ENCODE measurements at places on chromosomes 6 and 20.

DNA sequence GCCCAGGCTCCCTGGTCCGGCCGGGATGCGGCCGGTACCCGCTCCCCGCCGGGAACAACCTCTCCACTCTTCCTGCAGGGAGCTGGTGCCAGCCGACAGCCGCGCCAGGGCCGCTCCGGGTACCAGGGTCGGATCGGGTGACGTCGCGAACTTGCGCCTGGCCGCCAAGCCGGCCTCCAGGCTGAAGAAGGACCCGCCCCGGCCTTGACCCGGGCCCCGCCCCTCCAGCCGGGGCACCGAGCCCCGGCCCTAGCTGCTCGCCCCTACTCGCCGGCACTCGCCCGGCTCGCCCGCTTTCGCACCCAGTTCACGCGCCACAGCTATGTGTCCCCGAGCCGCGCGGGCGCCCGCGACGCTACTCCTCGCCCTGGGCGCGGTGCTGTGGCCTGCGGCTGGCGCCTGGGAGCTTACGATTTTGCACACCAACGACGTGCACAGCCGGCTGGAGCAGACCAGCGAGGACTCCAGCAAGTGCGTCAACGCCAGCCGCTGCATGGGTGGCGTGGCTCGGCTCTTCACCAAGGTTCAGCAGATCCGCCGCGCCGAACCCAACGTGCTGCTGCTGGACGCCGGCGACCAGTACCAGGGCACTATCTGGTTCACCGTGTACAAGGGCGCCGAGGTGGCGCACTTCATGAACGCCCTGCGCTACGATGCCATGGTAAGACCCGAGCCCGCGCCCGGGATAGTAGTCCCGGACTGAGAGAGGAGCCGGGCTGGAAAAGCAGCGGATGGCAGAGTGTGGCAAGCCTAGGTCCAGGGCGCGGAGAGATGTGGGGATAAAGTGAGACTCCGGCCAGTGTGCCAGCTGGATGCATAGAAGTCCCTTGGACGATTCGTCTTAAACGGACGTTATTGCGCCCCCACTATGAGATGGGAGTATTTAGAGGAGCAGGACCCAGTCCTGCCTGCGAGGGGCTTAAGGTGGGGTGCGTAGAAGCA is at the start of gene NT5E:
Gene NT5E, plus strand, starts transcription at position 266 of the 942 bp plus-strand sequence. Its CDS starts 57 bp downstream, at position 323.
- no peak for DNase-seq

- DNase-seq, result no peak
Observed at GRCh38 chr6:111032484-111033140, 50.8 kb downstream of the RPF2 start.

DNA sequence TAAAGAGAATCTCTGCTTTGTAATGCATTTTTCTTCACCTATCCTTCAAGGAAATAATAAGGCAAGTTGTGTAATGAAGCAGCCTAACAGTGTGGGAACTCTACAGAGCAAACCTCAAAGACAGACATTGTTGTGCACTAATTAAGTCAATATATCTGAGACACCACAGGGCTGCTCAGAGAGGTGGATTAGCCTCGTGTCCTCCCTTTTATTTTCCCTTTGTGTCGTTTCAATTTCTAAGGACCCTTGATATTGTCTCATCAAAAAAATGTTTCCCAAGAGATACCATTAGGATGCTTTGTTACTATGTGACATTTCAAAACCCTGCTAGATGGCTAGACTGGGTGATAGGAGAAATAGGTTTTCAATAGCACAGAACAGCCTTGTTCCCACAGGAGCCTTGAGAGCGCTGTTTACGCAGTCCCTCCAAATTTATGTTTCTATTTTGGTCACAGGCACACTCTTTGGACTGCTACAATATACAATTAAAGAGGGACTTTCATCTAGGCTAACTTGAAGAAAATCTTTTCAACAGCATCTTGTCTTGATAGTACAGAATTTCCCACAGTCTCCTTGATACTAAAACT is 23.1 kb downstream of the UBE3D start:
- no peak for DNase-seq

- no peak for DNase-seq
Observed at GRCh38 chr6:120116343-120116742, 766.8 kb upstream of the MAN1A1 start.

GRCh38 chr20:44461803-44462174 is 13.9 kb upstream of the TTPAL start:
- DNase-seq, result no peak

DNA sequence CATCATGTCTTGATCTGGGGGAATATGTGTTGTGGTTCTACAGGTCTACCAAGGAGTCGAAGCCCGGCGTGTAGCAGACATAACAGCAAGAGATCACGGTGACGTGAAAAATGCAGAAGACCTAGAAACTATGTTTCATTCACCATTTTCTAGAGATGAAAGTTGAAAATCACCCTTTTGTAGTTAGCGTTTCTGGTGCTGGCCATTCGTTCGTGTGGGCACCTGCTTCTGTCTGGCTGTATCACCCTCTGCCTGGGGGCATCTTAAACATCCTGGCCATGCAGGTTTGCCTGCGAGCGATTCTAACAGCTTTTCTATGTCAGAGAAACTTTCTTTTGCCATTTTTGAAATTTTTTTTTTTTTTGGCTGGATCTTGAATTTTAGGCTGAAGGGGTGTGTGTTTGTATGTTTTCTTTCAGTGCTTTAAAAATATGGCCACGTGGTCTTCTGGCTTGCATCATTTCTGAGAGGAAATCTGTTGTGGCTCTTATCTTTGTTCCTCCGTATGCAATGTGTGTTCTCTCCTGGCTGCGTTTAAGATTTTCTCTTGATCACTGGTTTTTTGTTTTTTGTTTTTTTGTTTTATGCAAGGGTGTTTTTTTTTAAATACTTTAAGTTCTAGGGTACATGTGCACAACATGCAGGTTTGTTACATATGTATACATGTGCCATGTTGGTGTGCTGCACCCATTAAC is 226.7 kb downstream of the CDH4 start:
- no peak for DNase-seq

- DNase-seq, result no peak
Observed at GRCh38 chr6:136609873-136610706, 59.9 kb upstream of the MAP7 start.

GRCh38 chr6:19329078-19329477 is 508.1 kb upstream of the ID4 start:
- no peak for DNase-seq

- no peak for DNase-seq
Observed at GRCh38 chr6:38631186-38631783, 8.4 kb downstream of the BTBD9 start.

DNA sequence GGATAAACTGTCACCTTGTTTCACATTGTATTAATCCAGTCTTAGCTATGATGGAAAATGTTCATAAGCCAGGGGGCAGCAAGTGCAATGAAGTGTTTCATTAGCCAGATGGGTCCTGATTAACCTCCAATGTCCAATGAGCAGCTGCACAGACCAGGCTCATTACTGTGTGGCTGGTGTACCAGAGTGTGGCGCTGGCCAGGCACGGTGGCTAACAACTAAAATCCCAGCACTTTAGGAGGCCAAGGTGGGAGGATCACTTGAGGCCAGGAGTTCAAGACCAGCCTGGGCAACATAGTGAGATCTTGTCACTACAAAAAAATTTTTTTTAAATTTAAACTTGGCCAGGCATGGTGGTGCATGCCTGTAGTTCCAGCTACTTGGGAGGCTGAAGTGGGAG is 201.7 kb upstream of the FOXQ1 start:
- DNase-seq, result no peak

GRCh38 chr6:18596531-18596835 is 209.3 kb downstream of the RNF144B start:
- no peak for DNase-seq

- no peak for DNase-seq
Observed at GRCh38 chr6:168182908-168183612, 104.0 kb upstream of the FRMD1 start.

DNA sequence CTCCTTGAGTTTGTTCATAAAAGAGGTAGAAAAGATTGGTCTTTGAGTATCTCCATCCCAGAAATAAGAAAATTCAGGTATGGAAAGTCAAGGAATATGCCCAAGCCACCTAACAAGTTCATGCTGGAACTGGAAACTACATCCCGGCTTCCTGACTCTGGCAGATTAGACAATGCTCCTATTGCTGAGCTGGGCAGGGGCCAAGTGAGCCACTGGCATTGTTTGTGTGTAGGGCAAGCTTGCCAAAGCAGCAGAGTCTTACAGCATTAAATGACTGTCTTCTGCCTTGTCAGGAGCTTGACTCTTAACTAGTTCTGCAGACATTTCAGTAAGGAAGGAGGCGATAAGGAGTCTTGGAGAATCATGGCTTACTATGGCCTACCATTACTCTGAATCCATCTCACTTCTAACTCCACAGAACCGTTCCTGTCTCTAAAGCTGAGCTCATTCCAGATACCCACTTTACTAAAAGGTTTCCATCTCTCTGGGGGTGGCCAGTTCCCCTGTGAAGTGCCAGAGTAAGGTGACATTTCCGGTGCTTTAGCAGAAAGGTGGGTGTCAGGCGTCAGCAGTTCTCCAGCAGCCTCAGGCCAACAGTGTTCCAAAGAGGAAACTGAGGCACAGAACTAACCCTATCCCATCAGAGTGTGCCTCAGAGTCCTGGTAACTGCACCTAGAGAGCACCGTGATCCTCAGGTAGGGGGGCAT is 30.1 kb downstream of the PRDM1 start:
- no peak for DNase-seq

DNA sequence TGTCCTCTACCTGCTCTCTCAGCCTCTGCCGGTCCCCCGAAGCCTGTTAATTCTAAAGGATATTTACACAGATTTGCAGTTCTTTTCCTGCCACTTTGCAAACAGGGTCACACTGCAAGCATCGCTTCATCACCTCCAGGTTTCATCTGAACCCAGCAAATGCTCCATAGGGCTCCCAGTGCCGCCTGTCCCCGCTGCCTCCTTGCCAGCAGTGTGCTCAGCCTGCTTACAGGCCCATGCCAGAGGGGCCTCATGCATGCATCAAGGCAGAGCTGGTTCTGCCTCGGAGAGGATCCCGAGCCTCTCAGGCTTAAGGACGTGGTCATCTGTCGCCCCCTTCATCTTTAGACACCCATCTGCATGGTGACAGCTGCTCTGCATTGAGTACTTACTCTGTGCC is 10.5 kb downstream of the SIRPA start:
- no peak for DNase-seq

DNA sequence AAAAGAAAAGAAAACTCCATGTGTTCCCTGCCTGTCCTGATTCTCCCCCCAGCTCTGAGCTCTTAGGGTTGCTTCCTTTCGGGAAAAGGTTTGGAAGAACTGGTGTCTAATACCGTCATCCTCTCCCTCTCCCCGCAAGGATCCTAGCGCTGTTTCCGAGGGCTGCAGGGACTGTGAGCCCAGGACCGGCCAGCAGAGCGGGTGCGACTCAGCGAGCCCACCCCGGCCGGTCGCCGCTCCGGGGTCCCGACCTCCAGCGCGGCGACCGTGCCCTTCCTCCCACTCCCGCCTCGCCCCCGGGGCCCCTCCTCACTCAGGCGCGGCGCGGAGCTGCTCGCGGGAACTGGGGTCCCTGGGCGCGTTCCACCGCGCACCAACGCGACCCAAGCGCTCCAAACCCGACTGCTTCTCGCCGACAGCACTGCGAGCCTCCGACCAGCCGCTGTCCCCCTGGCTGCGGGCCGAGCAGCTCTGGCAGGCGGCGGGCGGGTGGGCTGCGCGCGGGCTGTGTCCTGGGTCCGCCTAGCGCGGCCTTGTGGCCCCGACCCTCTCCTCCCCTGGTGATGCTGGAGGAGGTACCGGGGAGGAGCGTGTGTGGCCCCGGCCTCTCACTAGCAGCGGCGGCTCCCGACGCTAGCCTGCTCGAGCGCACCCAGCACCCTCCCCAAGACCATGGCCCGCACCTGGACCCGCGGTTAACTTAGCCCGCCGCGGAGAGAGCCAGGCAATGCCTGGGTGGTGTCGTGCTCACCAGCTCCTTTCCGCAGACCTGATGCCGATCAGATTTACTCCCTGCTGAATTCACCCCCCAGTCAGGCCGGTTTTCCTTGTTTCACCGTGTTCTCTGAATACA is at the start of gene PLA2G7:
Gene PLA2G7, minus strand, starts transcription at position 509 of the 853 bp plus-strand sequence. CDS start 12,484 bp downstream, outside the sequence.
- no peak for DNase-seq

GRCh38 chr6:46191961-46192360 is 21.2 kb upstream of the ENPP5 start:
- no peak for DNase-seq

DNA sequence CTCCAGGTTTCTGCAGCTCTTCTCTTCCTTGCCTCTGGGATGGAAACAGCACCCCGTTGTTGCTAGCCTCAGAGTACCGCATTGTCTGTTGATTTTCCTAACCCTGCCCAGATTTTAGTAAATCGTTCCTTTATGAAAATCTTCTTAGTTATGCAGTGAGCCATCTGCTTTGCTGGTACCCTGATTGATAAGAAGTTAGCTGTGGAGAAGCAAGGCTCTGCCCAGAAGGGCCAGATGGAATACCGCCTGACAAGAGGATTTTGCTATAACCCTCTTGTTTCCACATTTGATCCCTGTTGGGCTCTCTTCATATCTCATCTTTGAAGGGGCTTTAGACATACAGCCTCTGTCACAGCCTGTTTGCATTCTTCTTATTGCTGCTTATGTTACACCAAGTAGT is 229.0 kb downstream of the CDKAL1 start:
- DNase-seq, result no peak

GRCh38 chr6:12385316-12385715 is 95.2 kb downstream of the EDN1 start:
- DNase-seq, result no peak

DNA sequence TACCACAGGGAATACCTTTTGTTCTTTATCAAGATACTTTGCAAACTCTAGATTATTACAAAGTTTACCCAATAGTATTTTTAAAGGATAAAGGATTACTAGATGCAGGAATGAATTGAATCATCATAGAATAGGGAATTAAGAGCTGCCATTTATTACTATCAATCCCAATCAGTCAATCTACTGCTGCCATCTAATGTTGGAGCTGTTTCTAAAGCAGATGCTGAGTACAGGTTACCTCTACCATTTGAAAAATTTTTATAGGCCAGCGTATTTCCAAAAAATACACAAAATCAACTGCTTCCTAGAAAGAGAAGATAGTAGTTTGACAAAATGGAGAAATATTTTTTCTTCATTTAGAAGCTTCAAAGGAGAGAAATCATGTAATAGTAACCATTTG is 520.4 kb downstream of the ADGRB3 start:
- DNase-seq, result no peak

- DNase-seq, result no peak
Observed at GRCh38 chr20:21513181-21513663, 642 bp downstream of the NKX2-2 start.

- DNase-seq, result no peak
Observed at GRCh38 chr6:154406869-154407268, 50.3 kb upstream of the IPCEF1 start.

- DNase-seq, result no peak
Observed at GRCh38 chr6:32133786-32134185, 3.7 kb upstream of the FKBPL start.

DNA sequence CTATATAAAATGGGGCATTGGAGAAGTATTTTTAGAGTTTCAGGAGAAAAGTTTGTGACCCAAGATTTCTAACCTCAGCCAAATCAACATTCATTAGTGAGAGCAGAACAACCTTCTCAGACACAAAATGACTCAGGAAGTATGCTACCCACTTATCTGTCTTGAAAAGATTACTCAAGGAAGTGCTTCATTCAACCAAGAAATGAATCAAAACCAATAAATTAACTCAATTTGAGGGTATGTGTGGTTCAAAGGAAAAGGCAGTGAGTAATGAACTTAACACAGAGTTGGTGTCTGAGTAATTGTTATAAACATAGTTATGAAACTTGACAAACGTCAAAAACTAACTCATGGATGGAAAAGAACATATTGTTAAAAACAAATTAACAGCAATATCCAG is 227.6 kb downstream of the HAO1 start:
- no peak for DNase-seq

Data from activated T-helper 1 cell treated with anti-CD3 and anti-CD28 coated beads, Interleukin-2, amount 50 U/mL, for 16 hours (primary cell).